Inflammatory macrophage (primary cell): ENCODE measurements at places on chromosomes 7 and 10.

- no peak for DNase-seq
Measured at GRCh38 chr7:91181949-91182348, 82.3 kb upstream of the FZD1 start.

DNA sequence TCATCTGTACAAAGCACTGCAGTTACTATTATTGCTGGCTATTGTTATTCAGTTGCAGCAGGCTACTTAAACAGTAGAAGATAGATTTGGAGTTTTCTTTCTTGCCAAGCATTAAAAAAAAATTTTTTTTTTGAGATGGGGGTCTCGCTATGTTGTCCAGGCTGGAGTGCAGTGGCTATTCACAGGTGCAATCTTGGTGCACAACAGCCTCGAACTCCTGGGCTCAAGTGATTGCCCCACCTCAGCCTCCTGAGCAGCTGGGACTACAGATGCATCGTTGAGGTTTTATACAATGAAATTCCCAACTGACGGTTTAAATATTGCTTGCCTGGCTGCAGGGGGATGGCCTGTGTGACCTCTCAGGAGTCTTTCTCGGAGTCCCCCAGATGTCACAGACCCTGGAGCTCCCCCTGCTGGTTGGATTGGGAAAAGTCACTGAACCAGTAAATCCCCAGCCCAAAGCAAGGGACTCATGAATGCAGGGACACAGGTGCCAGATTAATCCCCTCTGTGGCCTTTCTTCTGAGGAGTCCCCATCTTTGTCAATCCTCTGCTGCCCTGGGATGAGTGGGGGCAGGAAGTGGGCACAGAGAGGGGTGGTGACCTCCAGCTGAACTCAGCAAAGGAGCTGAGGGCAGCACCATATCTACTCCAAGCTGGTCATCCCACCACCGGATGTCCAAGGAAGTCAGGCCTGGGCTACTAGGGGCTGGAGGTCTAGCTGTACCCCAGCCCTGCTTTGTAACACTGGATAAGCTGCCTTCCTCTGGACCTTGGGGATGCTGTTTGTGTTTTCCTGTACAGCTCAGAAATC lies 149.6 kb downstream of the C10orf105 start:
- peak; percentile 77 for DNase-seq

- no peak for DNase-seq
Measured at GRCh38 chr7:12064586-12065127, 146.4 kb upstream of the TMEM106B start.

DNA sequence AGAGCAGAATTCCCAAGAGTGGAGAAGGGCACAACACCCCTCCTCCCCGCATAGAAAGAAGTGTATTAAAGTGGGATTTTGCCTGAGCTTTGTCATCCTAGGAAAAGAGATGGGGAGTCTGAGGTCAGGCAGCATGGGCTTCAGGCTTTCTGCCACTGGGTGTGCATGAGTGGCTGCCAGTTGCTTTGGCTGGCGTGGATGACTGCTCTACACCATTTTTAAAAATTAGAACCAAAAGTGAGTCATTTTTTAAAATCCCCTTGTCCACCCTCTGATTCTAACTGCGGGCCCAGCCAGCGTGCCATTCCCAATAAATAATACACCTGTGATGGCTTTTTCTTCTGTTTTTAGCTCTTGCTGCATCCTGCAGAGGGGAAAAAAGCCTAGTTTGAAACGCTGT lies 13.4 kb downstream of the SLC29A3 start:
- DNase-seq: no peak

GRCh38 chr10:14838582-14839304 lies 637 bp downstream of the HSPA14 start:
- peak; percentile 16 for DNase-seq

DNA sequence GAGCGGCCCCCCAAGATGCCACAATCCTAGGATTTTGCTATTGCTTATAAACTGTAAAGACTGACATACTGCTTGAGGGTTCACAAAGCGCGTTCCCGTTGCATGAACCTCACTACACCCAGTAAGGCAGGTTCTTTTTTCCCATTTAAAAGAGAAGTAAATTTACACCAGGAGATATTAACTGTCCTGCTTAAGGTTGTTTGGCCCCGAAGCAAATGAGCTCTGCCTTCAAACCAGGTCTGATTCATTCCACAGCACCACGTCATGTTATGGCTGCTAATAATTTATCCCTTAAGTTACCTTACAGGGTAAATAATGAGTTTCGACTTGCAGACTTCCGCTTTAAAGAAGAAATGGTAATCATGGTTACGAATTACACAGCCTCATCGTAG lies 559 bp upstream of the FKBP14 start:
- peak; percentile 39 for DNase-seq
